ENCODE measurements at places on chromosomes 3 and 15.

- DNase-seq, result no peak
Measured at GRCh38 chr15:70375006-70375431, 277.3 kb upstream of the TLE3 start.

DNA sequence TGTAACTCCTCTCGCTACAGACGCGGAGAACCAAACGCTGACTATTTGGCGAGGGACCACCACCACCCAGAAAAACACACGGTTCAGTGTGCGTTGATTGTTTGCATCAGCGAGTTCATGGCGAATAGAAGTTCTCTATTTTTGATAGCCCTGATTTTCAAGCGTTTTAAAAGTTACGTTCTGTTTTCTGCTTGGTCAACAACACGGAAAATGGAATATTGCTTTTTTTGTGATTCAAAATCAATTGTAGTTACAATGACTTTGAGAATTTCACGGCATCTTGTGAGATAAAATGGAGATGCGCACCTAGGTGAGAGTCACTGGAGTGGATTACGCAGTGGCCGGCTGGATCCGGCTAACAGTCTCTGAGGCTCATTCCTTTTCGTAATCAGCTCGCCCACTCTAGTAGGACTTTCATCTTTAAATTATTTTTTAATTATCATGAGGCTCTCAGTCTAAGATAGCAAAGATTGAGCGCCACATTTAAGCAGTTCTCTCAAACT is 54.8 kb downstream of the CCDC54 start:
- DNase-seq, result no peak

DNA sequence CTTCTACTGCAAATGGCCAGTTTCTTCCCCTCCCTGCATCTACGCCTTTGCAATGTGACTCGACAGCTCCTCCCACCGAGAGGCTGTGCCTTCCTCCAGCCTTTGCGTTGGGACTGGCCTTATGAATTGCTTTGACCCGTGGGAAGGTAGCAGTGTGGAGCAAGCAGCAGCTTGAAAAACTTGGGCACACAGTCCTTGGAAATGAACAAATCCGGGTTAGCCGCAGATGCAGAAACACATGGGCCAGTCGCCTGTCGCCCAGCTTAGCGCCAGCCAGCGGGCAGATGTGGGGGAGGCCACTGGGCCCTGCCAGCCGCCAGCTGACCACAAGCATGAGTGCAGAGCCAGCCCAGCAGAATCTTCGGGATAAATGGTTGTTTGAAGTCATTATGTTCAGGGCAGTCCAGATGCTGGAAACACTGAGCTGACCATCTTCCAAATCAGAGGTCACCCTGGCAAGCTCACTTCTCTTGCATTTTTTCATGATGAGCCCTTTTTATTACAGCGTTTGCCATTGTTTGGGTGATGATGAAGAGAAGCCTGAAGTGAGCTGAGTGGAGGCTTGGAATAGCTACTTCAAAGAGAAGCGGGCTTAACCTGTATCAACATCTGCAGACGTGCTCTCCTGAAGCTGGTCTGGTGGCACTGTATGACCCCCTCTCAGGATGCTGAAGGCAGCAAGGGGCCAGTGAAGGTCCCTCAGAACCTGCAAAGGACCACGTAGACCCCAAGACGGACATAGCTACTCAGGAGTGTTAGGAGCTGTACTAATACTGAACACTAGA is 9.8 kb downstream of the SELENOS start:
- no peak for DNase-seq

DNA sequence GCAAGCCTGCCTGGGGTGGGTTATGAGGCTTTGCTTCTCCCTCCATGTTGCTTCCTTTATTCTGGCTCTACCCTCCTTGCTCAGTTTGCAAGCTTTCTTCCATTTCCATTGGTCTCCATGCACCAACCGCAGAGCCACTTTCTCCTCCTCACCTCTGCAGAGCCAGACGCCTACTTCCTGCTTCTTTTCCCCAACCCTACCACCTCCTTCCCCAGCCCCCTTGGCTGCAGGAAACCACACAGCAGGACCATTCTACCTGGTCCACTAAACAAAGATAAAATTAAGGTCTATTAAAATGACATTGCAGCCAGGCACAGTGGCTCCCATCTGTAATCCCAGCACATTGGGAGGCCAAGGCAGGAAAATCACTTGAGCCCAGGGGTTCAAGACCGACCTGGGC is 10.0 kb upstream of the CAV3 start:
- DNase-seq, result no peak

- no peak for DNase-seq
Measured at GRCh38 chr3:9947025-9947995, 4.9 kb downstream of the PRRT3 start.

DNA sequence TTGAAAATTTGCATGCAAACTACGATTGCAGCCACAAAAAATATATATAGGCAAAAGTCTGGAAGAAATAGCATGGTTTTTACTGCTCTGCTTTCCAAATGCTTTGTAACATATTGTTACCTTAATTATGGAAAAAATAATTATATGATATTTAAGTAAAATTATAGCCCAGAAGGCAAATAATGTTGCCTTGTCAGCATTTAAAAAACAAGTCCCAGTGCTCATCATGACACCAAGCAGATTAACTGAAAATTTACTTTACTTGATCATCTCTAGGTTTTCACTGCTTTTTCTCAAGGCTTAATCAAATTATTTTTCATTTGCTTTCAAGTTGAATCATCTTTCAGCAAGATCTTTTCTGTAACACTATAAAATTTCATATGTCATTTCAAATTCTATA is 262.9 kb downstream of the ZMAT3 start:
- no peak for DNase-seq

DNA sequence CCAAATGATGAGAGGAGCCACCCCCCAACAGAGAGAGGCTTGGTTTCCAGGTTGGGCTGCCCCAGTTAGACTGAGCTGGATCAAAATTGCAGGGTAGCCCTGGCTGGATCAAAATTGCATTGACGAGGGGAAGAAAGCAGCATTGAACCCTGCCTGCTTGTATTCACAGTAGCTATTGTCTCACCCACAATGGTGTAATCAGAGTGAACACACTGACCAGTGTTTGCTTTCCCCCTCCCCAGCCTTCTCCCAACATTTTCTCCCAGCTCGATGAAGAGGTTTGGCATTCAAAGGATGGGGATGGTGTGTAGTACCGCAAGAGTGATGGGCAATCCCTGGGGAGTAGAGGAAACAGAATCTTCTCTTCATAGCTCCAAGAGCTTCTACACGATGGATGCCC is 223.8 kb downstream of the ADAMTS9 start:
- DNase-seq, result no peak

- DNase-seq, result no peak
Measured at GRCh38 chr15:48628832-48629231, 16.7 kb downstream of the FBN1 start.

DNA sequence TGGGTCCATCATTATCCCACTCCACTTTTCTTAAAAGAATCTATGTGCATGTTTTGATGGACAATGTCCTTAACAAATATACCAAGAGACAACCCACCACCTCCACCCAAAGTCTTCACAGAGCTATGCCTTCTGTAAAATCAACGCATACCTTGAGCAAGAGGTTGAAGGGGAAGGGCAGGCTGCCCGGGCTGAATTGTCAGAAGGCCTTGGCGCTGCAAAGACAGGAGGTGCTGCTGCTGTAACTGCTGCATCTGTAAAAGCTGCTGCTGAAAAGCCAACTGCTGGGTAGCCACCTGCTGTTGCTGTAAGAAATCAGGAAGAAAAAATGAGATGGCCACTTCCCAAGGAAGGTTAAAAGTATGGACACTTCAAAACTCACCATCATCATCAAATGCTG is 536.7 kb downstream of the FOXP1 start:
- DNase-seq, result no peak

GRCh38 chr3:79278681-79279080 is 489.1 kb downstream of the ROBO1 start:
- DNase-seq, result no peak

DNA sequence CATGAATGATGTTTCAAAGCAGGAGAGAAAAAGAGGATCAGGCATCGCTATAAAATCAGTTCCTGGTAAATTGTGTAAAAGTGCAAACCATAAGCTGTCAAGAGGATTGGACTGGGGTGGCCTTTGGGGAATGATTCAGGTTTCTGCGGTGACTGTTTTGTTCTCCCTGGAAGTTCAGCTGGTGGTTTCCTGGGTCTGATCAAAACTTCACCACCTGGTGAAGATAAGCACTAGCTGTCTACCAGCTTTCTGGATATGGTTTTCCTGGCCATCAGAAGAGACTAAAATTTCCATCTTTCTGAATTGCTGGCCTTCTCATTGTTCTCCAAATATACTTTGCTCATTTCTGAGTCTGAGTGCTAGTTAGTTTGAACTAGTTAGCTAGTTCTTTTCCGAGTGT is 2.7 kb upstream of the NANOGP8 start:
- no peak for DNase-seq

DNA sequence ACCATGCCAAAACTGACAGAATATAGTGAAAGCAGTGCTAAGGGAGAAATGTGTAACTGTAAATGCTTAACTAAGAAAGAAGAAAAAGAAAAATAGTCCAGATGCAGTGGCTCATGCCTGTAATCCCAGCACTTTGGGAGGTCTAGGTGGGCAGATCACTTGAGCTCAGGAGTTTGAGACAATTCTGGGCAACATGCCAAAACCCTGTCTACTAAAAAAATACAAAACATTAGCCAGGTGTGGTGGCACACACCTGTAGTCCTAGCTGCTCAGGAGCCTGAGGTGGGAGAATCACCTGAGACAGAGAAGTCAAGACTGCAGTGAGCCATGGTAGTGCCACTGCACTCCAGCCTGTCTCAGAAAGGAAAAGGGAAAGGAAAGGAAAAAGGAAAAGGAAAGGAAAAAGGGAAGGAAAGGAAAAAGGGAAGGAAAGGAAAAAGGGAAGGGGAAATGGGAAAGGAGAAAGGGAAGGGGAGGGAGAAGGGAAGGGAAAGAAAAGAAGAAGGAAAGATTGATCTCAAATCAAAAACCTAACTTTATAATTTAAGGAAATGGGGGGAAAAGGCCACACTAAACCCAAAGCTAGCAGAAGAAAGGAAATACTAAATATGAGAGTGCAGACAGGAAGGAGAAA is 20.3 kb downstream of the C3orf33 start:
- no peak for DNase-seq

DNA sequence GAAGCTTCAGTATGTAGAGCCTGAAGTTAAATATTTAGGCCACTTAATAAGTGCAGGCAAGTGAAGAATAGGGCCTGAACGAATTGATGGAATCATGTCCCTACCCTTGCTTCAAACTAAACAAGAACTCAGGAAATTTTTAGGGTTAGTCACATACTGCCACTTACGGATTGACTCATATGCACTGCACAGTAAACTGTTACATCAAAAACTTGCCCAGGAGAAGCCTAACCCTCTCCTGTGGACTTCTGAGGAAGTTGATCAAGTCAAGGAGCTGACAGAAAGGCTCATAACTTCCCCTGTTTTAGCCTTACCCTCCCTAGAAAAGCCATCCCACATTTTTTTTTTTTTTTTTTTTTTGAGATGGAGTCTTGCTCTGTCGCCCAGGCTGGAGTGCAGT is 20.6 kb upstream of the KBTBD12 start:
- DNase-seq, result no peak

DNA sequence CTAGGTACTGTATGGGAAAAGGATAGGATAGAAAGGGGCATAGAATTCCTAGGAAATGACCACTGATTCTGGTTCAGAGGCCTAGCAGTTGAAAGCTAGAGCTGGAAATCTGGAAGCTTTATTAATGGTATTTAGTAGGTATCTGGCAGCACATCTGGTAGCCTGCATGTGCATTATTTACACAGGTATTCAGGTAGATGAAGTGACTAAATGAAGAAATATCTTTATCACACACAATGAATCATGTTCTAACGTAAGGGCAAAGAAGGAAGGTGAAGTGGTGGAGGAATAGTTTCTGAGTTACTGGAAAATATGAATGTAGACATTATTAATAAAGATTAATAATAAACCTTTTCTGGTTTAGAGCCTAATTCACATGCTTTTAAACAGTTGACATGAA is 119.9 kb downstream of the MBNL1 start:
- DNase-seq, result no peak

Data from stimulated activated CD4-positive, alpha-beta T cell treated with anti-CD3 and anti-CD28 coated beads, Interleukin-4, amount 100 ng/mL, for 1 hour (primary cell).